SHP77 treated with DMSO at 0.1 percent for 48 hours (cell line): ENCODE measurements at places on chromosomes 7 and 10.

DNA sequence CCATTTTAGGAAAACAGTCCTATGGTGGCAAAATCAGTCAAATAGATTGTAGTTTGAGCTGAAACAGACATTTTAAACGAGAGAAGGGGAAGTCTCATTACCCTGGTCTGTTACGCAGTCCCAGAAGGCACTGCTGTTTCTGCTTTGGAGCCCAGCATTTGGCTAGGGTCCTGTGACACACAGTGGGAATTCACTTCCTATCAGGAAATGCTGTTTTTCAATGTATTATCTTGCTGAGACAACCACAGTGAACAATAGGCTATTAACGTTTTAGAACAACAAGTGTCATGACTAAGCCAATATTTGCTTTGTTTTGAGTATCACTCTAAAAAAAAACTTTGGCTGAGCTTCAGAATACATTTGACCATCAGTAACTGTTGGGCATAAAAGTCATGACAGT, 74.1 kb downstream of the ADD3 start:
- no peak for DNase-seq

DNA sequence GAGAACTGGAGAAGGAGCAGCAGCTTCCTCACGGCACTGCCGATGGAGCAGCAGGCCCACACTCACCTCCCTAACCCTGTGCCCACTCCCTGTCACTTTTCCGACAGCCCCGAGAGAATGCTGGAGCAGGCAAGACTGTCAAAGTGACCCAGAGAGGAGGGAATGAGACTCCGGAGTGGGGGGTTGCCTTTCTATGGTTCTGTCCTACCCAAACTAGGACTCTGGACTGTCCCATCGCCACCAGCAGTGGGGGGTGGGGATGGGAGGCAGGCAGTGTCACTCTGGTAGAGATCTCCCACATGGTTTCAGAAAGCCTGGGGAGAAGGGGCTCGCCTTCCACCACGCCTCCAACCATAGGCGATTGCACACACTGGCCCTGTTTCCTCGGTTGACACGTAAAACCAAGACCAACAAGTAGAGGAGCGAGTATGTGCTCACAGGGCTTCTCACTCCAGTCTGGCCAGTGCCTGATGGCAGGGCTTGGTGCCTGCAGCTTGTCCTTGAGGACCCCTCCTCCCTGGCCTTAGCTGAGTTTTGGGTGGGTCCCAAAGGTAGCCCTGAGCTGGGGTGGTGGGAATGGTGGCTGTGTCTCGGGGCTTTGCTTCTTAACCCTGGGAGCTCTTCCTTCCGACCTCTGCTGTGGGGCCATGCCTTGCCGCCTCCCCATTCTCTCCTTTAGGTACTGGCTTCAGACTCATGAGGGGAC, 148.5 kb downstream of the PTPN20 start:
- DNase-seq = no peak

DNA sequence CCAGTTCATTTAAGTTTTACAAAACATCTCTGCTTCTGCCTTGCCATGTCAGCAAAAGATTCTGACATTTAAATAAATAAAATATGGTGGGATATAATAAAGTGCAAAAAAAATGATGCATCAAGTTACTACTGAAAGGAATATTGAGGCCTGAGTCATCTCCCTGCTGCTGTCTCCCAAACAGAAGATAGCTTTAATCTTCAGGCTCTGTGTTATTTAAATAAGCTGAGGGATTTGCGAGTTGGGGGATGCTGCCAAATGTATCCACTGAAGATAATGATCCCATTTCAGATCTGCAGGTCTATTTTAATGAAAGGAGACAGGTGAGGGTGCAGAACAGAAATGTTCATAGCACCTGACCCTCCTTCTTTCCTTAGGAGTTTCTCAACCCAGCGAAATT, 720.8 kb downstream of the AUTS2 start:
- no peak for DNase-seq

DNA sequence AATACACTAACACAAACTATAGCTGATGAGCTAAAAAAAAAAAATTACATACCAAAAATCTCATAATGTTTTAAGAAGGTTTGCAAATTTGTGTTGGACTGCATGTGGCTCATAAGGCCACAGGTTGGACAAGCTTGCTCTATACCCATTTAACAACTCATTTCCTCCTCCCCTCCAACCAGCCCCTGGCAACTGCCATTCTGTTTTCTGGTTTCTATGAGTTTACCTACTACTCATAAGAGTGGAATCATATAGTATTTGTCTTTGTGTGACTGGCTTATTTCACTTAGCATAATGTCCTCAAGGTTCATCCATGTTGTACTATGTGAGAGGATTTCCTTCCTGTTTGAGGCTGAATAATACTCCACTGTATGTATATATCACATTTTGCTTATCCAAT, 100.4 kb upstream of the ARHGAP21 start:
- no peak for DNase-seq

DNA sequence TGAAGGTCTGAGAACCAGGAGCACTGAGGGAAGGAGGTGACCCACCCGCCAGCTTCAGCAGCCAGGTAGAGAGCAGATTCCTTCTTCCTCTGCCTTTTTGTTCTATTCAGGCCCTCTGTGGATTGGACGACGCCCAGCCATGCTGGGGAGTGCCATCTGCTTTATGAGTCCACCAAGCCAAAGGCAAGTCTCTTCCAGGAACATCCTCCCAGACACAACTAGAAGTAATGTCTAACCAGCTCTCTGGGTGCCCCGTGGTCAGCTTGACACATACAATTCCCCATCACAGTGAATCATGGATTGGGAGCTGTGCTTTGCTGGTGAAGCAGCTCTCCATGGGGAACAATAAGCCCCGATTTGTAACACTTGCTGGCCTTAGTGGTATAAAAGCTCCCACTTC, 125.2 kb downstream of the CCDC3 start:
- no peak for DNase-seq

- no peak for DNase-seq
Observed at GRCh38 chr7:112995059-112995824, 91.4 kb downstream of the GPR85 start.

DNA sequence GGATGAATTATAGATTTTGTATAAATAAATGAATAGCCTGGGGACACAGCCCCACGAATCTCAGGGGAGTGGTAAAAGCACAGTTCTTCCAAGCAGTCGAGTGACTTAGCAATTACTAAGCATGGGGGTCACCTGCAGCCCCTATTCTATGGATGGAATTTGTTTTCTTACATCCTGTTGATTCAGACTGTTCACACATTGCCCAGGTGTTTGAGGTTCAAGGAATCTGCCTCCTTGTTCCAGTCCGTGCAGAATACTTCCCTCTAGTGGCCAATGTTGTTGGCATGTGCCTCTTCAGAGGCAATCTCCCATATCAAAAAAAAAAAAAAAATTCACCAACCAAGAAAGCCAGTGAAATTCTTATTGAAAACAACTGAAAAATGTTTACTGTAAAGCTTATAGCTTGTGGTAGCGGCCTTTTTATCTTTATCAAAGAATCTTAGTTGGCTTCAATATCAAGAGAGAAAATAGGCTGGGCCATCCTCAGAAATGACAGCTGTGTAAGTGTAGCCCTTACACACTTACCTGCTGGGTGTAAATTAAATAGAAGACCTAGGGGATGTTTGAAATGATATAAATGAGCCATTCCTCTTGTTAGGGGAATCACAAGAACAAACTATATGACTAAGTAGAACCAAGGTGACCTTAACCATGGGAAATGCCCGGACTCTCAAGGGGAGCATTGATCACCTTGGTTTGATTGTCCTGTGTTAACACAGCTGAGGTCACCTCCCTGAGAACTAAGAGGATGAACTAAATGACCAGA, 7.8 kb downstream of the LIPM start:
- no peak for DNase-seq

DNA sequence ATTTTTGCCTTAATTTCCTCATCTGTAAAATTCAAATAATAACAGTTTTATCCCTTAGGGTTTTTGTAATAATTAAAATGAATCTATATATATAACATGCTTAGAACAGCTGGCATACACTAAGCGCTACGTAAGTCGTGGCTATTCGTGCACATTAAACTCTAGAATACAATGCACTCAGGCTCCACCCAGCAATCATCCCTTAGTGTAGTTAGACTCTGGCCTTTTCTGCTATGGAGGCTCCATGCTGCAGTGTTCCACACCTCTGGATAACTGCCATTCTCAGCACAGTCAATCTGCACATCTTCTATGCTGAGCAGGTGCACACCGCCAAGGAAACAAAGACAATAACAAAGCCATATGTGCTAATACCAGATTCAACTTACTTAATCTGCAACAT, 92.9 kb downstream of the IPMK start:
- DNase-seq = no peak

DNA sequence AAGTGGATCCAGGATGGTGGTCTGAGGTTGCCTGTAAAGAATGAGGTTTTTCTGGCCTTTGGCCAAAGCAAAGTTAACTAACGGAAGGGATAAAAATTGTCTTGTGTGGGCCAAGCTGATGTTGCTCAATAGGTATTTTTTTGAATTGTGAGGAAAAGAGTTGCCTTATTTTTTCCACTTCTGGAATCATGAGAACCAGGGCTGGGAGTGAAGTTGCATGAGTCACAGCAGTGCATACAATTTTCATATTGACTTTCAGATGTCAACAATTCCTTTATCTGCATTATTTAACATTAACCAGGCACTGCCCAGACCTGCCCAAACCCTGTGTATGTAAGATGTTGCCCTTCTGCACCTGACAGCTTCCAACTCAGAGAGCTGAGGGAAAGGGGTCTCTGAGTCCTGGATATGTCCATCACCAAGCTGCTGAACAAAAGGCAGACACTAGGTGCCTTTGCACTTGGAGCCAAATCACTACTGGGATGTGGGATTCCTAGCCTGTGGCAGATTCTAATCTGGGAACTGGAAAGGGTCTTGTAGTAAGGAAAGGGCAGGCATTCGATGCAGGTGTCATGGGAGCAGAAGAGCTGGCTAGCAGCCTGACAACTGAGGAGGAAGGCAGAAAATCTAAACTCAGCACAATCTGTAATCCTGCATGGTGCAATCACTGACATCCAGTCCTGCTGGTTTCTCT, 52.3 kb upstream of the SLC35B4 start:
- no peak for DNase-seq

GRCh38 chr7:94253686-94254085, 141.0 kb upstream of the COL1A2 start:
- no peak for DNase-seq

DNA sequence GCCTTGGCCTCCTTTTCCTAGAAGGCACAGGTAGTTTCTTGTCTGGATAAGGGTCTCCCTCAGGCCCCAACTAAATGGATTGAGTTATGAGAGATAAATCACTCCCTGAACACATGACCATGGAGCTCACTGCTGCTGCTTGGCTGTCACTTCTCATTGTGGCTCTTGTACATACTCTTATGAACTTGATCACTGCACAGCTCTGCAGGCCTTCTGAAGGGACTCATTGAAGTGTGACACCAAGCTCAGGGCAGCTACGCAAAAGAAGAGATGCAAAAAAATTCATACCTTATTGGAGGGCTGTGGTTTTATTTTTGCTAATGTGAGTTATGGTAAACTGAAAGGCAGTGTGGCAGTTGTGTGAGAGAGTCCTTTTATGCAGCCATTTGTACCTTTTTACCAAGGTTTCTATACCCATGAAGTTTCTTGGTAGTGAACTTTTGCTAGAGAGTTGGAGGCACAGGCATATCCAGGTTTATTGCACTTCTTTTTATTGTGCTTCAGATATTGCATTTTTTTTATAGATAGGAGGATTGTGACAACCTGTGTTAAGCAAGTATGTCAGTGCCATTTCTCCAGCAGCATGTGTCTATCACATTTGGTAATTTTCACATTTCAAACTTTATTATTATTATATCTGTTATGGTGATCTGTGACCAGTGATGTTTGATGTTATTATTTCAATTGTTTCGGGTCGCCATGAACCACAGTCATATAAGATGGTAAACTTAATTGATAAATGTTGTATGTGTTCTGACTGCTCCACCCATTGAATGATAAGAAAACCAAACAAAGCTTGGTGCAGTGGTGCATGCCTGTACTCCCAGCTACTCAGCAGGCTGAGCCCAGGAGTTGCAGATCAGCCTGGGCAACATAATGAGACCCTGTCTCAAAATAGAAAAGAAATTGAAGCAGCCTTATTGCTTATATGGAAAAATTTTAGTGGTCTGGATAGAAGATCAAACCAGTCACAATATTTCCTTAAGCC, 100.6 kb downstream of the LRRC4 start:
- DNase-seq = no peak

DNA sequence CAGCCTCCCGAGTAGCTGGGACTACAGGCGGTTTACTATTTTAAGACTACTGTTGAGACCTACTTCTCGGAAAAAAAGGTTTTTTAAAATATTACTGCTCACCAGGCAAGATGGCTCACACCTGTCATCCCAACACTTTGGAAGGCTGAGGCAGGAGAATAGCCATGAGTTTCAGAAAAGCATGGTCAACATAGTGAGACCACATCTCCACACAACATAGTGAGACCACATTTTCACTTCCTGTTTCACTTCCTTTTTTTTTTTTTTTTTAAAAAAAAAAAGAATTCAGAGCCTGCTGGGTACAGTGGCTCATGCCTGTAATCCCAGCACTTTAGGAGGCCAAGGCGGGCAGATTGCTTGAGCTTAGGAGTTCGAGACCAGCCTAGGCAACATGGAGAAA, 46.5 kb downstream of the SVOPL start:
- DNase-seq = no peak

- no peak for DNase-seq
Observed at GRCh38 chr10:24784923-24785322, 61.2 kb upstream of the ARHGAP21 start.

- DNase-seq = no peak
Observed at GRCh38 chr10:106931159-106931852, 233.2 kb downstream of the SORCS1 start.

GRCh38 chr7:4014346-4015050, 667.6 kb upstream of the FOXK1 start:
- DNase-seq = no peak

GRCh38 chr7:100485471-100485876, 1.7 kb downstream of the NYAP1 start:
- no peak for DNase-seq

DNA sequence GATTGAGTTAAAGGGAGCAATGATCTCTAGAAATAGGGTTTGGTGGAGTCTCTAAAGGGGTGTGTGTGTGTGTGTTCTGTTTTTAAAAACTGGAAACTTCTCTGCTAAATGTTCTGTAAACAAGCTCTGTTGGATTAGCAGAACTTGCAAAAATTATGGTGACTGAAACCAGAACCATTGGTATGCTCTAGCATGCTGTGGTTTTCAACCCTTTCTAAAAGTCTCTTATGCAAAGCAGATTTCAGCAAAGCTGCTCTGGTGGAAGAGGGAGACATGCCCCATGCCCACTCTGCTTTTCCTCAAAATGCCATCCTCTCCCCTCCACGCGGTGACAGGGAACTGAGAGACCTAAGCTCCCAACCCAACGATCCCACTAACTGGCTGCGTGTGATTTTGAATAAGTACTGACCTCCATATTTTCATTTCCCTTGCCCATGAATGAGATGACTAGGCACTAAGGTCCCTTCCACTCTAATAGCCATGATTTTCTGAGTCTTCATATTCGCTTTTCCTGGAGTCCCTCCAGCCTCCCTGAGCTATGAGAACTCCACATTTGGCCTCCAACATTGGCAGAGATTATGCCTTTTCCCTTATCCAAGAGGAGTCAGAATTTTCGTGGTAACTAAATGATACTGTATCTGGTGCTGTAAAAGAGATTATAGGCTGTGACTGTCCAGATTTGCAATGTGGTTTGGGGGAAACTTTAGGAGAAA, 117.3 kb upstream of the PALS2 start:
- no peak for DNase-seq
